ENCODE measurements at places on chromosomes 1 and 21.

GRCh38 chr1:179127163-179127895 is 45.5 kb downstream of the TOR3A start:
- peak; percentile 43 for DNase-seq

DNA sequence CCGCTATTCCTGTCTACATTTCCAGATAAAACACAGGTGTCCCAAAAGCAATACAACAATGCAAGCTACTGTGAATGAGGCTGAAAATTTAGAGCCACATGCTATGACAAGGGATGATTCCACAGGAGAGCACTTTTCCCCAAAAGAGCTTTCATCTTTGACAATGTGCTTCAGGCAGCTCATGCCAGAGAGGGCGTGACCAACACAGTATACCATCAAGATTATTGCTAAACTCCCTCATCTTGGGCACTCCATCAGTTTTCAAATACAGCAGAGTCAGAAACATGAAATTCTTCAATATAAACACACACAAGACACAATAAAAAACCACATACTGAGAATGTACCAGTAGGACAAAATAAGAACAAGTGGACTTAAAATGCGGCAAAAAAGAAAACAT is 6.7 kb downstream of the GON4L start:
- DNase-seq, result no peak

DNA sequence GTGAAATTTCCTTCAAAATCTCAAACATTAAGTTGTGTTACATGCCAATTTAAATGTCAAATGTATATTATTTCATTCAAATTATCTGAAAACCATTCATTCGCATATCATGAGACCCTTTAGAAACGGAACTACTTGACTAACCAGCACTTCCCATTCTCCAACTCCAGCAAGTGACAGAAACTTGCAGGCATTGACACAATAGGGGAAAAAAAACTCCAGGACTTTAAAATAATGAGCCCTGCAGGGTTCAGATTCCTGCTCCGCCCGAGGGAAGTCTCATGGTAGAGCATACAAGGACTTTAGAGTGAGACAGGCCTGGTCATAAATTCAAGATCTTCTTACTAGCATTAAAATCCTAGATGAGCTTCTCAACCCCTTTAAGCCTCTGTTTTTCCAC is 138.9 kb downstream of the NR5A2 start:
- no peak for DNase-seq

- no peak for DNase-seq
Measured at GRCh38 chr1:179300112-179300511, 6.5 kb downstream of the SOAT1 start.

DNA sequence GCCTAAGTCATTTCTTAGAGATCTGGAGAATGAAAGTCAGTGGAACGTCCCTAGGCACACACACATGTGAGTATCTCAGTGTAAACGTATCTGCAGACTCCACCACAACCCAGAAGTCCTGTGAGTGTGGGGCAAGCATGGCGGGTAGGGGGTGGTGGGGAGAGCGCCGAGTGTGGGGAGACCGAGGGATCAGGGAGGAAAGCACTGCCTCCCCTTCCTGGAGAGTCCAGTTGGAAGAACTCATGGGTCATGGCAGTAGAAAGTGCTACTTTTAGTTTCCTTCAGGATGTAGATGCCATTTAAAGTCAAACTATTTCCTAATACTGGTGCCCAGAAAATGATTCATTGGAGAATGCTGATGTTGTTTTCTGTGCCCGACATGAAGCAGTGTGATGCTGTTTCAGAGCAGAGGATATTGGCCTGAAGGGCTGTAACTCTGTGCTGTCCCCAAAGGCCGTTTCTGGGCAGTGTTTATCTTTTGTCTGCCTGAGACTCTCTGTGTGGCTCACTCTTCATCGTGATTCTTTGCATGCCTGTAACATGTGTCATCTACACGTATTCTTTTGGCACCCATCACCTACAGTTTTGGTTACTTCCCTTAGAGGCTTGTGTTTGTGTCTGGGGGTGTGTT is 45.7 kb upstream of the TSPAN2 start:
- peak; percentile 81 for DNase-seq

DNA sequence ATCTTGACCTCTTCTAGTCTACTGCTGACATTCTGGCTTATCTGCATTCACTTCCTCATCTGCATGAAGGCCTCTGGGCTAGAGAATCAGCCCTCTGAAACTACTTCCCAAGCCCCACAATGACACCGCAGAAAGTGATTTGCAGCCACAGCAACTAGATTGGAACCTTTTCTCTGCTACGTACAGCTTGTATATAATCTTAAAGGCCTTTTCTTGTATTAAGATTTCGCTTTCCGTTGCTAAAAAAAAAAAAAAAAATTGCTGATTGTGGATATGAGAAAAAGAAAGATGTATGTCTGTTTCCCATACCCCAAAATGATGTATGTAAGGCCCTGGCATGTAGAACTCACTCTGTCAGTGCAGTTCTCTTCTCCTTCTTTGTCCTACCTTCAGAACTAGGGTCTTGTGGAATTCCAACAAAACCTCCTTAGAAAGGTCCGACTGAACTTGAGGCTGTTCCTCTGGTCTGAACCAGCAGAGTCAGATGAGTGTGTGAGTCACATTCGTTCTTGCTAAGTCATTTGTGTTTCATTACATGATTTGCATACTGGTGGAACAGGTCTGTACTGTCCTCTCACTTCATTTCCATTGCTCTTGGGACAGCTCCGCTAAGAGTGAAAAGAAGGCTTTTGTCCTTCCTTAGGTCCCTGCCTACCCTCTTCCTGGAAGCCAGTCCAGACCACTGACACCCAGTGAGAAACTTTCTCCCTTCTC is 62.7 kb downstream of the PLPP3 start:
- DNase-seq, result peak; percentile 39

GRCh38 chr1:110872745-110873720 is at the start of gene CD53:
CD53 (plus strand) TSS chr1:110873148; CDS start chr1:110891409, 18,261 bp downstream.
- DNase-seq, result no peak

- DNase-seq, result peak; percentile 29
Measured at GRCh38 chr1:92446546-92446945, 40.2 kb downstream of the GFI1 start.

- DNase-seq, result peak; percentile 7
Measured at GRCh38 chr1:65393347-65393746, 27.1 kb upstream of the LEPR start.

DNA sequence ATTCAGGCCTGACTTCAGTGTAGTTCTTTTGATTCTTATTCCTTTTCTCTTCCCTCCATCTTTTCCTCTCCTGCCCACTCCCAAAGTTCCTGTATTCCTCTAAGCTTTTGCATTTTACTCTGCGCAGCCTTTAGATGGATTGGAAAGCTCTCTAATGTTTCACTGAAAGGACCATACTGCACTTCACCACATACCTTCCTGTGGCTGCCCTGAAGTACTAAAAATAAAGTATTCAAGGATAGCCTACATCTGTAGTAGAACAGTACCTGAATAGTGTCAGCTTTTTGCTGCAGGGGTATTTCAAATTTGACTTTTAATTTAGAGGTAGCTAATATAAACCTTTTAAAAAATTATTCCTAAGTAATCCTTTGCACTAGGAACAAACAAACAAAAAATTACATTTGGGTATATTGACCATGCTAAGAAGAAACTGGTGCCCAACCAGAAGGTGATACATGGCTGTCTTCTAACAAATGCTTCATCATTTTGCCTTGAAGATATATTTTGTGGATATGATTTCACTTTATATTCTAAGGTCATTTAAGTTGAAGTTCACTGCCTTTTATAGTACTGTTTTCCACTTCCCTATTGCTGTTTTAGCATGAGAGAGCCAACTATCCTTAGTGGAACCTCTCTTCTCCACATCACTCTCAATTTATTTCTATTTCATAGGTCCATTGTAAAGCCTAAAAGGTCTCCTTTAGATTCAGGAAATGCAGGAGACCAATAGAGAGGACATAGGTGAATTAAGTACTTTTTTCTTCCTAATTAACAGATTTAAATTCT is 22.8 kb downstream of the FAM20B start:
- no peak for DNase-seq

DNA sequence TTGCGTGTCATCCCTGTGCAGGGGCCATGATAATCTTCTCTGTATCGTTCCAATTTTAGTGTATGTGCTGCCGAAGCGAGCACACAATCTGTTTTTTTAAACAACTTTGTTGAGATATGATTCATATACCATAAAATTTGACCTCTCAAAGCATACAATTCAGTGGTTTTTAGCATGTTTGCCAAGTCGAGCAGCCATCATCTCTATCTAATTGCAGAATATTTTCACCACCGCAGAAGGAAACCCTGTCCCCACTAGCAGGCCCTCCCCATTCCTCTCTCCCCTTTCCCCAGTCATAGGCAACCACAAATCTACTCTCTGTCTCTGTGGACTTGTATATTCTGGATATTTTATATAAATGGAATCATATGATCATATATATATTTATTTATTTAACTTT is 78.7 kb upstream of the TINAGL1 start:
- no peak for DNase-seq

DNA sequence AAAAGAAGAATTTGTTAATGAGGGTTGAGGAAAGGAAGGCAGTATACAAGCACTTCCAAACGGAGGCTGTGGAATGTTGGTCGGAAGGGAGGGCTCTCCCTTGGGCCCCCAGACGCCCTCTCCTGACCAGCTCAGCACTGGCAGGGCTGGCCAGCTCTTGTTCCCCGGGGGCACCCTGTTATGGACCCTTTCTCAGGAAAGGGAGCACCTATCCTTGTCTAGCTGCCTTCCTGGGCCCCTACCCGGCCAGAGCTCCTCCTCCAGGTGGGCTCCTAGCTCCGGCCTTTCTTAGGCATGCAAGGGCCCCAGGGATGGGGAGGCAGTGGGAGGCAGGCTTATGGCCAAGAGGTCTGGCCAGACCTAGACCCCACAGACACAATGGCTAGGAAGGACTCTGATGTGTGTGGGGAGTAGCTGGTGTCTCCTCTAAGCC is 926 bp downstream of the BLACAT1 start:
- DNase-seq, result no peak
